ENCODE measurements at places on chromosomes 2 and 18.

GRCh38 chr18:14747513-14748474, at the start of gene ANKRD30B:
Gene ANKRD30B, plus strand, starts transcription at chr18:14748172. Its CDS starts 248 bp downstream, at chr18:14748420.
- H3K27me3 ChIP-seq = peaks cover 20% of the 10 kb centered on the region
- H3K4me3 ChIP-seq = no peak within 1 kb of the TSS
- no peaks in the 10 kb centered on the region for H3K4me1 ChIP-seq

- H3K27me3 ChIP-seq = no peaks in the 10 kb centered on the region
- no peaks in the 10 kb centered on the region for H3K4me1 ChIP-seq
These were observed 53.6 kb upstream of the HNMT start for GRCh38 chr2:137910641-137911040.

DNA sequence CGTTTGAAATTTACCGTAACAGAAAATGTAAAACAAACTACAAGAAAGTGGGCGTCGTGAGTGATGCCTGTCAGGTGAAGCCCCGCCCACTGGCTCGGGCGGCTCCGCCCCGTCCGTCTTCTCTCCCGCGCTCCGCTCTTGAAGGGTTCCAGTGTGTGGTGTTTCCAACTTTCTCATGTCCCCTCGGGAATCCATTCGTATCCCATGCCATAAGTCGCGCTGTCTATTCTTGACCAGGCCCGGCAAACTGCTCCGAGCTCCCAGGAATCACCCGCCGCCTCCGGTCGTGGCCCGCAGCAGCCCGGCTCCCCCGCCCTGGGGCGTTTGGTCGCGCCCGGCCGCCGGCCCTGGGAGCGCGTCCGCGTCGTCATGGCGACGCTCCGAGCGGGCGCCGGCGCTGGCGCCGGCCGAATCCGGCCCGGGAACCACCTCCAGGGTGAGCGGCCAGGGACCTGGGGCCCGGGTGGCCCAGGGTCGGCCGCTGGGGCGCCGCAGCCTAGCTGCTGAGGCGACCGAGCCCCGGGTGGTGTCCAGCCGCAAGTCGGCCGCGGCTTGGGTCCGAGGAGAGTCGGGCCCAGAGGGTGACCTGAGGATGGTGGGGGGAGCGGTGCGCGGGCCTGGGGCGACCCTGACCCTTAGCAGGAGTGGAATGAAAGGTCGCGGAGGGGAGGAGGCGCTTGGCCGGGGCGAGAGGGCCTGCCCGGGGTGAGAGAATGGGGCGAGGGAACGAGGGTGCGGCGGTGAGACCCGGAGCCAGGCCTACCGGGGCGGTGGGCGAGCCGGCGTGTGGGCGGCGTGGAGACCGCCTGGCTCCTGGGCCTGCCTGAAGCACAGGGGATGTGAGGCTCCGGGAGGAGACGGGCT, at the start of gene CFAP221:
TSS of gene CFAP221 (plus strand) at position 375 of the 864 bp plus-strand sequence. CDS start 1,683 bp downstream, outside the sequence.
- H3K36me3 ChIP-seq = no peaks in the 10 kb centered on the region
- H3K4me3 ChIP-seq = peak within 1 kb of the TSS; percentile 50
- H3K27me3 ChIP-seq = peaks cover 63% of the 10 kb centered on the region
- peak; percentile 58 for DNase-seq
- peaks cover 7% of the 10 kb centered on the region for H3K4me1 ChIP-seq

DNA sequence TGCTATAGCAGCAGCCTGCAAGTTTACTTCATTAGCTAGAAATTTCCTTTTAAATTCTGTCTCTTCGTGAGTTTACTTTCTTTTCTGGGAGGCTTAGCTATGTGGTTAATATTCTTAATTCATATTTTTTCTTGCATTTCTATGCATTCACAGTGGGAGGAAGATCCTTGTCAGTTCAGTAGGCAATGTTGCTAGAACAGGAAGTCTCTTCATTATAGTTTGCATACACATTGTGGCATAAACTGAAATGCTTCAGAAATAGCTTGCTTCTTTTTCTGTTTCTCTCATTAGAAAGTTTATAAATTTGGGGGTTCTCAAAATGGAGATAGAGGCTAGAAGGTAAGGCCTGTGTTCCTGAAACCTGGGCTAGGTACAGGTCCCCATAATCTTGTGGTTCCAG, 8.1 kb upstream of the ARHGAP15 start:
- no peak overlapping the region for H3K4me3 ChIP-seq
- H3K27ac ChIP-seq = no peak overlapping the region
- H3K36me3 ChIP-seq = peaks cover 2% of the 10 kb centered on the region
- DNase-seq = no peak
- peaks cover 6% of the 10 kb centered on the region for H3K4me1 ChIP-seq
- no peaks in the 10 kb centered on the region for H3K27me3 ChIP-seq

DNA sequence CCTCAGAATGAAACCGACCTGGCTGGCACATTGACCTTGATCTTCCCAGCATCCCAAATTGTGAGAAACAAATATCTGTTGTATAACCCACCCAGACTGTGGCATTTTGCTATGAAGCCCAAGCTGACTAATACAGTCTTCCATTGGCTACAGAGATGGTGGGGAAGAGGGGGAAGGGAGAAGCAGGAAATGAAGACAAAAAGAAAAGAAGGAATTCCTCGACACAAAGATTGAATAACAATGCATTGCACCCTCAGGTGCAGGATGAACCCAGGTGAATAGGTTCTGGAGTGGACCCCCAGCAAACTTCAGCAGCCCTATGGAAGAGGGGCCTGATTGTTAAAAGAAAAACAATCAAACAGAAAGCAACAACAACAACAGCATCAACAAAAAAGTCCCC, 270.7 kb downstream of the FSIP2 start:
- H3K36me3 ChIP-seq = no peaks in the 10 kb centered on the region
- no peak overlapping the region for H3K27ac ChIP-seq
- no peak for DNase-seq

DNA sequence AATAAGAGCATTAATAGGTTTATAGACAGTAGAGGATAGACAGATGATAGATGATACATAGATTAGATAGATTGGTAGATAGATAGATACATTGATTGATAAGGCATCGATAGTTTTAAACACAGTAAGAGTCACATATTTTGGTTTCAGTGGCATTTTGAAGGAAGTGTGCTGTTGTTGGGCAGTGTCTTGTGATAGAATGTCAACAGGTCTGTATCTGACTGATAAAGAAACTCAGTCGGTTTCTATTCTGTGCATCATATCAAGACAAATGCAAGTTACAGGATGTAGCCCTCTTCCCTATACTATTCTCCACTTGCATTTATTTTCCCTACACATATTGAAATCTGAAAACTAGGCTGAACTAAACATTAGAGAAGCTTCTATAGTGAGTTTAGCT, 1229.0 kb upstream of the ZEB2 start:
- H3K36me3 ChIP-seq = no peaks in the 10 kb centered on the region
- H3K4me3 ChIP-seq = no peak overlapping the region
- H3K27me3 ChIP-seq = no peaks in the 10 kb centered on the region
- H3K4me1 ChIP-seq = no peaks in the 10 kb centered on the region

DNA sequence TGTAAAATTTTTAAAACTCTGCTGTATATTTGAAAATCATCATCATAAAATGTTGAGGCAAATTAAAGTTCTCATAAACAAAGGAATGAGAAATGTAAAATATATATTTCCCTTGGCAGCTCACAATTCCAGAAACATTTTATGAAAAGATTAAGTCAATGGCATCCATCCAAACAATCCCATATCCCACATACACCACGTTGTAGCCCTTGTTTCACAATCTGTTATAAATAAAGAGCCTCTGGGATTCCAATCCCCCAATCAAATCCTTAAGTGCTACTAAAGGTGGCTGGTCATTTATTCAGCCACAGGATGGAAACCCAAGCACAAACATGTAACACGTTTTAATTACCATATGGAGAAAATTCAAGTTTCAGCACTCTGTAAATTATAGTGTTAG, 51.7 kb downstream of the GFPT1 start:
- DNase-seq = no peak
- H3K27ac ChIP-seq = no peak overlapping the region
- H3K27me3 ChIP-seq = no peaks in the 10 kb centered on the region
- peaks cover 46% of the 10 kb centered on the region for H3K36me3 ChIP-seq

- peaks cover 11% of the 10 kb centered on the region for H3K27me3 ChIP-seq
- no peak for DNase-seq
- no peaks in the 10 kb centered on the region for H3K4me1 ChIP-seq
- no peak overlapping the region for H3K4me3 ChIP-seq
- no peaks in the 10 kb centered on the region for H3K36me3 ChIP-seq
These were observed 223.8 kb upstream of the SPRED2 start for GRCh38 chr2:65656160-65656718.

Measured in activated naive CD4-positive, alpha-beta T cell treated with anti-CD3 and anti-CD28 coated beads, Interleukin-2, amount 10 ng/mL, durations not matched to agents 7 days and 5 days (primary cell).